Lower lobe of right lung (tissue), 2 donors: ENCODE measurements at places on chromosomes 7 and 10. TPM values are rescaled to one million over a fixed set of nuclear protein-coding genes. Genes with fewer than 3 reads are reported as not detected.

DNA sequence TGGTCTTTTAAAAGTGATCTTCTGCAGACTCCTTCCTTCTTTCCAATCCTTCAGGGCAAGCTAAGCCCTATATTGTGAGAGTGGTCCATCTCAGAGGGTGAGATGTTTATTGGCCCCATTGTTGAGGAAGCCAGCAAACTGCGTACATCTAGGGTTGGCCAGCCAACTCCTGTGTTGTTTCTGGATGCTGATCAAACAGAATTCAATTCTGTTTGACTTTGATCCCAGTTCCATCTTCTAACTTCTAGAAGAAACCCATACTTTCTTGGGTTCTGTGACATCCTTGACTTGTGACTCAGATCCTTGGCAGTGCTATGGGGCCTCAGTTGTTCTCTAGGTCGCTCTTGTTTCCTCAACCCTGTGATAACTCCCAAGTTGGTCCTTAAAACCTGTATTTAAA, 116.2 kb downstream of the LSMEM1 start:
- no peak for DNase-seq

DNA sequence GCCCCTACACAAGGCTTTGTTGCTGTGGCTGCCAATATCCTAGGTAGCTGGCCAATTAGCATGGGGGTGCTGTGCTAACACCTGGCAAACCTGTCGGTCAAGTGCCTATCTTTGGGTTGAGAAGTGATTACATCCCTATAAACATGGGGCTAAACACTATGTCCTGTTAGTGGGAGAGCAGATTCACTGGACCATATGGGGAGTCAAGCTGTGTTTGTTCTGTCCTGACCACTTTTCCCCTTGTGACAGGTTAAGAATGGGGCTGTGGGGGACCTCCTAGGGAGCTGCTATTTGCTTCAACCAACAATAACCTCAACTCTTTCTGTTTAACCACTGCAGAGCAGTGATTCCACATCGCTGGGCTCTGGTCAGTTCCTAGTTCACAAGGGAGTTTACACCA, 151.5 kb upstream of the AOAH start:
- no peak for DNase-seq

- no peak for DNase-seq
Observed at GRCh38 chr7:132666071-132666773, 90.0 kb upstream of the PLXNA4 start.

- peak; percentile 56 for DNase-seq
Observed at GRCh38 chr7:72493850-72494661, 81.9 kb upstream of the CALN1 start.

GRCh38 chr10:6275022-6275997, 72.6 kb downstream of the PFKFB3 start:
- DNase-seq, result peak; percentile 94

- no peak for DNase-seq
Observed at GRCh38 chr7:86598721-86599120, 45.0 kb upstream of the GRM3 start.

DNA sequence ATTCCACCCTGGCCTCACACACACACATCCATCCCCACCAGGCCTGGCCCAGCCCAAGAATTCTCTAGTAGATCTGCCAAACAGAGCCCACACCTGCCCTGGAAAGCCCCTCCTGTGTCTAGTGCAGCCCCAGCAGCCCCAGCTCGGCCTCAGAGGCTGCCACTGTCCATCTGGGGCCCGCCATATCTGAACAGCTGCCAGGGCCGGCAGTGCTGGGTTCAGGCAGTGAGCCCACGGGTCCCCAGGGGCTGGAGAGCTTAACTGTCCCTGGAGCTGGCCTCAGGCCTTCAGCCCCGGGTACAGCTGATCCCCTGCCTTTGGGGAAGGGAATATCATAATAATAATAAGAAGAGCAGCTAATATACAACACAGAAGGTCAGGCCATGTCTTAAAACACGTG, 574 bp downstream of the MYL10 start:
- DNase-seq, result no peak

DNA sequence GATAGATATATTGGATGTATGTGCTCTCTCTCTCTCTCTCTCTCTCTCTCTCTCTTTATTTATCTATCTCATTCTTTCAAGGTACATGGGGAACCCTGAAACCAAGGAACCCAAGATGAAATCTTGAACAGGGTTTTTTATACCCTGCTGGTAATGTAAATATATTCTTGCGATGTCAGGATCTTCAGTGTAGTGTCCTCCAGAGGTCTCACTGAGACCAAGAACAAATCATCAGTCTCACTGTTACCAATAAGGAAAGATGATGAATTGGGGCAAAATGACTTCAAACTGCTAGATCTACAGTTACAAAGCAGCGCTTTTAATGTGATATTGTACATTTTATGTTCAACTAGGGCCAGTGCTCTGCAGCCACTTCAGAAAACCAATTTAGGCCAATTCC, 423.5 kb downstream of the ANKRD7 start:
- DNase-seq, result no peak

DNA sequence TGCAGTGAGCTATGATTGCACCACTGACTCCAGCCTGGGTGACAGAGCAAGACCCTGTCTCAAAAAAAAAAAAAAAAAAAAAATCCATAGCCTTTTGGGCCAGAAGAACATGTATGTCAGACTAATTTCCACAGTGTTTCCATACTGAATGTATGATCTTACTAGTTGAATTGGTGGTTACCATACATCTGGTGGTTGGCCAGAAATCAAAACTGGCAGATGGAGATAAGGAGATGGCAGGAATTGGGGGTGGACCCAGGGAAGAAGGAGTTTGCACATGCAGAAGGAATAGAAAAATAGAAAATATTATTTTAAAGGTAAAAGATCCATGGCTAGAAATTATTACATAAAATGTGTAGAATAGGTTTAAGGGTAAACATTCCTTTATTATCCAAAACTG, 3.7 kb upstream of the ATOH7 start:
- DNase-seq, result no peak

- DNase-seq, result no peak
Observed at GRCh38 chr10:22552888-22553378, 161.4 kb downstream of the PIP4K2A start.

DNA sequence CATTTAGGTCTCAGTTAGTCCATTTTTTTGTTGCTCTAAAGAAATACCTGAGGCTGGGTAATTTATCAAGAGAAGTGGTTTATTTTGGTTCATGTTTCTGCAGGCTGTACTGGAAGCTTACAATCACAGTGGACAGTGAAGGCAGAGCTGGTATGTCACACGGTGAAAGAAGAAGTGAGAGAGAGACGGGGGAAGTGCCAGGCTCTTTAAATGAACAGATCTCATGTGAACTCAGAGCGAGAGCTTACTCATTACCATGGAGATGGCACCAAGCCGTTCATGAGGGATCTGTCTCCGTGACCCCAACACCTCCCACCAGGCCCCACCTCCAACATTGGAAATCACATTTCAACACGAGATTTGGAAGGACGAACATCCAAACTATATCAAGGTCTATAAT, 18.9 kb upstream of the PNLIPRP3 start:
- DNase-seq, result no peak

DNA sequence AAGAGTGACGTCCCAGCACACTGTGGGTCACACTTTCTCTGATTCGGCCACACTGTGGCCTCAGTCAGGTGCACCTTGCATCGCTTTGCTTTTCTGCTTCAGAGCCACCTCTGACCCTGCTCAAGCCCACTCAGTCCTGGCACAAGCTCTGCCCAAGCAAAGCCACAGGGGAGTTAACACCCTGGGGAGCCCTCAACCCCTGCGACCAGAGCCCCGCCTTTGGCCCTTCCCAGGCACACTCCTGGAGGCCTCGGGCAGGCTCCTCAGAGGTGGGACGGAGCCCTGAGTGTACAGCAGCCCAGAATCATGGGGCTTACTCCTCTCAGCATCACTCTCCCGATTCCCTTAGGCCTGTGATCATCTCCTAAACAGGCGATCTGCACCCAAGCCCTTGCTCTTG, 71.0 kb downstream of the HIPK2 start:
- DNase-seq, result no peak

DNA sequence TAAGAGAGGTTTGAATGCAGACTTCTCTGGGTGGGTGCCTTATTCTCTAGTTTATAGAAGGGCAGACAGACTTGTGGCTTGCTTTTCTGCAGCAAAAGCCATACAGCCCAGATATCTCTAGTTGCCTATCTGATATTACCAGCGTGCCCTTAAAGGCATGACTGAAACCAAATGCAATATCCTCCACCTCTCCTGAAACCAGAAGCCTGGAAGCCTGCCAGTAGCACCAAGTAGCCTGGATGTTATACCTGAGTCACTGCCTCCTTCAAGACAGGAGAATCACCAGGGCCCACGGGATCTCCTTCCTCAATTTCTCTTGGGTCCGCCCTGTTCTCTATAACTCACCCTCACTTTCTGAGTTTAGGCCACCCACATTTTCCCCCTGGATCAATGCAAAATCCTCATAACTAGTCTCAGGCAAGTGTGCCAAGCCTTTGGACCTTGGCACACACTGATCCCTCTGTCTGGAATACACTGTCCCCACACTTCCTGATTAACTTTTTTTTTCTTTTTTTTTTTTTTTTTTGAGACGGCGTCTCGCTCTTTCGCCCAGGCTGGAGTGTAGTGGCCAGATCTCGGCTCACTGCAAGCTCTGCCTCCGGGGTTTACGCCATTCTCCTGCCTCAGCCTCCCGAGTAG, 638.4 kb downstream of the GALNT17 start:
- DNase-seq, result no peak

GRCh38 chr7:155422151-155422550, 35.8 kb upstream of the EN2 start:
- DNase-seq, result no peak

DNA sequence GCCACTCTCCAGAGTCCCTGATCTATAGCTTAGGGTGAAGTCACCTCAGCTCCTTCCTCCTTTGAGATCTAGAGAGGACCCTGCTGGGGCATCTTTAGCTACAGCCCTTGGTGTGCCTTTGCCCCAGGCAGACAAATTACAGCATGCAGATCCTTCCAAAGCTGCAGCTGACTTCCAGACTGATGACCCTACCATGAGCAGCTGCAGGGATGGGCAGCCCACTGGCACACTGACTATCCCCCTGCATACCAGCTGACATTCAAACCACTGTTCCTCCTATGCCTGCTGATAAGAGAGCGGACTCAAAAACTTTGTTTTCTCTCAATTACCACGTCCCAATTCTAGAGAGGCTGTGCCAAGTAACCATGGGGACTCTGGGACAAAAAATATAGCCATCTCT, 70.6 kb downstream of the COL13A1 start:
- DNase-seq, result no peak

DNA sequence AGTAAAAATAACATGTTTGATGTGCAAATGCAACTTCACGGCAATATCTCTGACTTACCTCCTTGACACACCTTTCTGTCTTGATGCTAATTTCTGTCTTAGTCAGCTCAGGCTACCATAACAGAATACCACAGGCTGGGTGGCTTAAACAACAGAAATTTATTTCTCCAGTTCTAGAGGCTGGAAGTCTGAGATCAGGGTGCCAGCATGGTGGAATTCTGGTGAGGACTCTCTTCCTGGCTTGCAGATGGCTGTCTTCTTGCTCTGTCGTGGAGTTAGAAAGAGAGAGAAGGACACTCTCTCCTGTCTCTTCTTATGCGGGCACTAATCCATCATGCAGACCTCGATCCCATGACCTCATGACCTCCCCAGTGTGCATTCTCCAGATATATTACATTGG, 134.9 kb downstream of the VTI1A start:
- DNase-seq, result no peak

DNA sequence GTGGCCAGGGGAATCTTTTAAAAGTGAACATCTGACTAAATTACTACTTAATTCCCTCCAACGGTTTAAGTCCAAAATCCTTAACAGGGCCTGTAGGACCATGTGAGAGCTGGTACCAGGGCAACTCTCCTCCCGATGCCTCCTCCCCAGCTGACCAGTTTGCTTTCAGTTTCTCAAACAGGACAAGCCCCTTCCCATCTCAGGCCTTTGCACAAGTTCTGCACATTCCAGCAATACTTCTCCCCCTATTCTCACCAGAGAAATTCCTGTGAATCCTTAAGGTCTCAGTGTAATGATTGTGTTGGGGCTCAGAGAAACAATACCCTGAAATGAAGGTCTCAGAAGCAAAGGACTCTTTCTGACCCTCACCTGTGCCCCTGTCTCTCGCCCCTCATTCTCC, 8.0 kb upstream of the CALHM1 start:
- DNase-seq, result no peak

DNA sequence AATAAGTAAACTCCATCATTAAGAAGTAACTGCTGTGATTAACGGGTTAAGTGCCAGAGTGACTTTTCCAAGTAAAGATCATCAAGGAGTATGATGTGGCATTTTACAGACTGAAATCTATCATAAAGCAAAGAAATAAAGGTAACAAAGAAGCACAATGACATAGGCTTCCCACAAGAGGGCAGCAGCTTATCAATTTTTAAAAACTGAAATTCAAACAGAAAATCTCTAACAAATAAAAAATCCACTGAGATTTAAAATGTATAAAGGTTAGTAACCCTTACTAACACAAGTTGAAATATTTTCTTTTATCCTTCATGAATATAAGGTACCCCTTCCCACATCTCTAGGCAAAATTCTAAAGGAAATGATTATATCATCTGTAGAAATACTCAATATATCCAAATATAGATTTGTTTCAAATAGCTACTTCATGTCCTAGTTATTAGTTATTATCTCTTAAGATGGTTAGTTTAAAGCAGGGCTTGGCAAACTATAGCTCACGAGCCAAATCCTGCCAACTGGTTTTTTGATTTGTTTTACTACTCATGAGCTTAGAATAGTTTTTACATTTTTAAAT, 29.2 kb downstream of the FAM3C start:
- no peak for DNase-seq

DNA sequence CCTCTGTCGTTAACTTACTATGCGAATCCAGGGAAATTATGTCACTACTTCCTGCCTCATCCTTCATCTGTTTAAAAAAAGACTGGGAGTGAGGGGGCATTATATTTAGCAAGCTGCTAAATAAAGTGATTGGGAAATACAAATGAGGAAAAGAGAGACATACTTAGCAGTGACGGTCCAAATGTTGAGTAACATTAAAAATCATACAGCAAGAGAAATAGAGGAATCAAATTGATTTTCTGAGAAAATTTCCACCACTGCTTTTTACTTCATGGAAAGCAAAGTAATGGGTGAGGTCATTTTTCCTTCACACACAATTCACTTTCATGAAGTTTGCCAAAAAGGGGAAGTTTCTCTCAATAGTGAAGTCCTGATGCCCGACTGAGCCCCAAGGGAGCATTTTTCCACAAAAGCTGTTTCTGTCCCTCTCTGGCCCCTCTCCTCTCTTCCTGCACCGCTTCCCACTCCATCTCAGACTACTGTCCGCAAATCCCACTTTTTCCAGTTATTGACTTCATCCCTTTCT, 61.9 kb upstream of the ADO start:
- DNase-seq, result no peak

CFAP43 gene
- total RNA-seq, result 12.9 TPM

RPEL1 gene
- total RNA-seq, result 0.30 TPM

ZNF736 gene
- total RNA-seq, result 15.1 TPM

CDHR3 gene
- 28.7 TPM for total RNA-seq

NAT16 gene
- total RNA-seq, result not detected

UCMA gene
- total RNA-seq, result not detected

ZKSCAN1 gene
- total RNA-seq, result 59.6 TPM

ADAM12 gene
- 0.92 TPM for total RNA-seq

TCERG1L gene
- not detected for total RNA-seq

PAX4 gene
- not detected for total RNA-seq

OR2A1 gene
- total RNA-seq, result 0.15 TPM

NYAP1 gene
- total RNA-seq, result 1.1 TPM

AGMO gene
- total RNA-seq, result not detected

GNB2 gene
- 247 TPM for total RNA-seq

TFEC gene
- total RNA-seq, result 41.9 TPM

SGPL1 gene
- 41.2 TPM for total RNA-seq

BAZ1B gene
- total RNA-seq, result 56.0 TPM
